ENCODE measurements at places on chromosomes 4 and X.

DNA sequence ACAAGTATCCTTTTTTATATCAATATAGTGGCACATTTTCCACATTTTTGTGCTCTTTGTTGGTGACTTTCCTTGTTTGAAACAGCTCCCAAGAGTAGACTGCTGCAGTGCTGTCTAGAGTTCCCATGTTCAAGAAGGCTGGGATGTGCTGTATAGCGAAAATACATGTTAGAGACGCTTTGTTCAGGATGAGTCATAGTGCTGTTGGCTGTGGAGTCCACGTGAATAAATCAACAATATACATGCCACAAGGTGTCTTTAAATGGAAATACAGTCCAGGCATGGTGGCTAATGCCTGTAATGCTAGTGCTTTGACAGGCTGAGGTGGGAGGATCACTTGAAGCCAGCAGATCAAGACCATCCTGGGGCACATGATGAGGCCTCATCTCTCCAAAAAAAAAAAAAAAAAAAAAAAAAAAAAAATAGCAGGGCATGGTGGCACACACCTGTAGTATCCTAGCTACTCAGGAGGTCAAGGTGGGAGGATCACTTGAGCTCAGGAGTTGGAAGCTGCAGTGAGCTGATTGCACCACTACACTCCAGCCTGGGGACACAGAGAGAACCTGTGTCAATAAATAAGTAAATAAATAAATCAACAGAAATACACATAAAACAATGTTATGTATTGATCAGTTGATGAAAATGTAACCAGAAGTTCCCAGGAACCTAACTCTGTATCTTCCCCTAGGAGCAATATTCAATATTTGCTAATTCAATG is 256.8 kb upstream of the STS start:
- no peak for DNase-seq

DNA sequence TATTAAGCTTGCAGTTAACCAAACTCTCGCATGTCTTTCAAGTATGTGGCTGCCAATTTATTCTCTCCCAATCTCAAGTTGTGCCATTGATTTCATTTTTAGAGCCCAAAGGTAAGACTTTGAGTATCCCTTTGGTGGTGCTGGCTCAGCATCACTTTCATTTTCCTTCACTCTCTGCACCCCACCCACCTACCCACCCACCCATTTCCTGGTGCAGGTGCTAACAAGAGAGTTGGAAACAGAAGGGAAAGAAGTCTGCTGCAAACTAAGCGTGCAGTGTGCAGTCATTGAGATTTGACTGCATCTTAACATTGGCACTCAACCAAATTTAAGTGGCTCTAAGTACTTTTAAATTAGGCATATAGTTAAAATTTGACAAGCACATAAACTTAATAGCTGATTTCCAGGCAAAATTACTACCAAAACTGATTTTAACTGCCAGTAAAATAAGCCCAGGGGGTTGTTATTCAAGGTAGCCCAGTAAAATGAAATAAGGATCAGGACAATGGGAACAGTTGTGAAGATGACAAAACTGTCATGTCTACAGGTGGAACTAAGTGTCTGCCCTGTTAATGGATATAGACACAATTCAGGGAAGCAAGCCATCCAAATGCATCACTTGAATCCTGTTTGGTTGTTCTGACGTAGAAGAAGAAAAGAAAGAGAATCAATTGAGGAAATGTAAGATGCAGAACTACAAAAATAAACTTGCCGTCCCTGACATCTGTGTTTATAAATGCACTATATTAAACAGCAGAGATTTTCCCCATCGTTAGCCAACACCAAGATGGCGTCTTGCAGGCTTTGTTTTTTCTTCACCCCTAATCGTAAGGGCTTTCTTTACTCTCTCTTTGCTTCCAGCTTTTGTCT is 184.2 kb downstream of the KDR start:
- DNase-seq = no peak

DNA sequence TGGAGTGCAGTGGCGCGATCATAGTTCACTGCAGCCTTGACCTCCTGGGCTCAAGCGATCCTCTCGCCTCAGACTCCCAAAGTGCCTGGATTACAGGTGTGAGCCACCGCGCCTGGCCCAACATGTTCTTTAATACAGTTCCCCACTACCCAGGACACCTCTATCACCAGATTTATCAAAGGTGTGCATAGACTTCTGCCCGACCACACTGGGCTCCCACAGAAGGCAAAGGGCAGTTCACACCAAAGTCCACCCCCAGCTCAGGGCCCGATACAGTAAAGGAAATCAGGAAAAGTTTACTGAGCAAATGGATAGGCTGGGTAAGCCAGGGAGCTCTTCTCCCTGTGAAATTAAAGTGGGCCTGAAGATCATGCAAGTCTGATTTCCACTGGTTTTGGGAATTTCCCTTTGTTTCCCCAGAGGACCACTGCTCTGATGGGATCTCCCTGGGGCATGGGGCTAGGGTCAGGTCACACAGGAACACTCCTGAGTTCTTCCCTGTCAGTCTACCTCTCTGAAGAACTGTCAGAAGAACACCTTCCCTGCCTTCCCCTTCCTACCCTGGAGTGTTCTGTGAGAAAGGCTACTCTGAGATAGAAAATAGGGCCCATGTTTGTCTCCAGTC is 17.7 kb upstream of the PIM2 start:
- no peak for DNase-seq

DNA sequence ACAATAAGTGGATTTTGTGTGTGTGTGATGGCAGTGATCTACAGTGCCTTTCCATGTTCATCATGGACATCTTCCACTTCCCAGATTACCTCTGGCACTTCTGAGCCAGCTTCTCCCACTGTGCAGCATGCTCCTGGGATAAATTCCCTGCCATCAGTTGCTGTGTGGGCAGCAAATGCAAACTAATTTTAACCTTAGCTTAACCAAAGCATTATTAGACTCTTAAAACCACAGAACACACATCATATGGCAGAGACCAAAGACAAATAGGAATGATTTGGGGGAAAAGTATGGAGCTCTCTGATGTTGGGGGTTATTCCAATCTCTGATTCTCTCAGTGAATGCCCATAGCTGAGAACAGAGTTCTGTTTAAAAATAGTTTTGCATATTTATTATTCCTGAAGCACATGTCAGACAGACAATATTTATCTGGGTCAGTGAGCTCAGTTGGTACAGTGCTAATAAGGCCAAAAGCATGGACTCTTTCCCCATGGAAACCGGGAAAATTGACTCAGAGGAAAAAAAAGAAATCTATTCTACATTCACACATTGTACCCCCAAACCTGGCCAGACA is 567.4 kb downstream of the IQCM start:
- no peak for DNase-seq

DNA sequence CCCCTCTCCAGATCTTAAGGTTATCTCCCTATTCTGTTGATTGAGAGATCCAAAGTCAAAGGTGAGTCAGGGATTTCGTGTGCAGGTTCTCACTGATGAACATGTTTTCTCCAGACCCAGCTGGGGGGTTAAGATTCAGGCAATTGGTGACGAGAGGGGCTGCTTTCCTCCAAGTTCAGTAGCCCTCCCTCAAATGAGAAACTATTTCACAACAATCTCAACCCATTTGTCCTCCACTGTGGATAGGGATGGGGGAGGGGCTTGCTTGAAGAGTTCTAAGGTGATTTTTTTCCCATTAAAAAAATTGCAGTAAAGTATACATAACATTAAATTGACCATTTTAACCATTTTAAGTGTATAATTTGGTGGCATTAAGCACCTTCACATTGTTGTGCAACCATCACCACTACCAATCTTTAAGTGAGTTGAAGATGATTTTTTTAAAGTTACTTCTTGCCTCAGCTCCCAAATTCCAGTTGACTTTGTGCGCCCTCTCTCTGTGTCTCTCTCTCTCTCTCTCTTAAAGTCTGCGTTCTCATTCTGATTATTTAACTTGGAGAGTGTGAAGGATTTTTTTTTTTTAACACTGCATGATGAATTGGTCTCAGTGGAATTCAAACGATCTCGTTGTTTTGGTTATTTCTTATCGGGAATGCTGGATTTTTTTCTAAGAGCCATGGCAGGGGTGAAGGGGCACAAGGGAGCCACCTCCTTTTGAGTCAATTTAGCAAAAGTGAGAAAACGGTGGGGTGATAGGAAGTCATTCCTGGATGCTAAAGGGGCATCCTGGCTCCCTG is 175.9 kb downstream of the SHROOM3 start:
- no peak for DNase-seq

DNA sequence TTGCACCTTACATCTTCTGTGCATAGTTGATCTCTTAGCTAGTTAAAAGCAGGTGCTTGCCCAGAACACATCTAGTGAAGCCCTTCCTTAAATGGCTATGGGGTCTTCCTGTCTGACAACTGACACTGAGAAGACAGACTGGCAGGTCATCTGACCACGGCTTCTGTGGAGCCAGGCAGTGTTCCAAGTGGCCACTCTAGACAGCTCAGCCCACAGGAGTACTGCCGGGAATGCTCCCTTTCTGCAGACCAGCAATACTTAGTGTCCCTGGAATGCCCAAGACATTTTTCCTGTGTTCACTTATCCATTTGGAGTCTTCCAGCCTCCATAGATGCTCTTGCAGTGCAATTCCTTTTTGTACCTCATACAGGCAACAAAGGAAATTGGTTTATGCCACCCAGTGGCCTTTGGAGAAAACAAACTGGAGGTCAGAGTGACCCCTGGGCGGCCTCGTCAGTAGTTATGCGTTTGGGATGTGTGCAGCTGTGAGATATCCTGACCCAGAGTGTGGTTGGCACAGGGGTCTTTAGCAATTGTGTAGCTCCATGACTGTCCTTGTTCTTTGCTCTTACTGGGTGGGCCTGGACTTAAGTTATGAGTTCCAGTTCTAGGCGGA is 335.5 kb downstream of the ARHGAP10 start:
- DNase-seq = no peak

- DNase-seq = no peak
Measured at GRCh38 chr4:6935965-6936364, 26.3 kb downstream of the TBC1D14 start.

DNA sequence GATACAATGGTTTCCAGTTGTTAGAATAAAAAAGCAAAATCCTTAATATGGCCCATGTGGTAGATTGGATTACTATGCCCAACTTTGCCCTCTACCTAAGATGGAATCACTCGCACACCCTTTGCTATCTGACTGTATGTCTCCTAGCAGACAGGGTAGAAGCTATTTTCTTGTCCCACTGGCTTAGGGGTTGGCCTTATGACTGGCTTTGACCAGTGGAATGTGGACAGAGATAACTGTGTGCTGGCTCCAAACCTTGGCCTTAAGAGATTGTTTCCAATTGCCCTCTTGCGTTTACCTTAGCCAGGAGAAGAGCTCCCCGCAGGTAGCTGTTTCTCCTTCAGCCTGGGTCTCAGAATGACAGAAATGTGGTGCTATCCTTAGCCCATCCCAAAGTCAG is 355.9 kb downstream of the BCOR start:
- no peak for DNase-seq

DNA sequence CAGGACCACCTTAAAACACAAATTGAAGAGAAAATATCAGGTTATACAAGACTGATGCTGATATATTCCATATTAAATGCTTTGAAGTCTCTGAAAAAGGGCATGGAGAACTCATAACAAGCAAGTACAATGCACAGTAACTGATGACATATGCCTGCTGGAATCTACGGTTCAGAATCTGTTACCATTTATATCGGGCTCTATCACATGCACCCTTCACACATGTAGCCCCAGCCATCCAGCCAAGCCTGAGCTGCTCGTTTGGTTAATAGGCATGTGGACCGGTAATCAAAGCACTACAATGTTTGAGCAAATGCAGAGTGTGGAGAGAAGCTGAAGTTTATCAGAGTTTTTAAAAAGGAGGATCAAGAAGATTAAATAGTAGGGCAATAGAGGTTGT is 11.8 kb downstream of the COMMD8 start:
- no peak for DNase-seq

- no peak for DNase-seq
Measured at GRCh38 chr4:113404167-113404571, 354.7 kb downstream of the ANK2 start.

DNA sequence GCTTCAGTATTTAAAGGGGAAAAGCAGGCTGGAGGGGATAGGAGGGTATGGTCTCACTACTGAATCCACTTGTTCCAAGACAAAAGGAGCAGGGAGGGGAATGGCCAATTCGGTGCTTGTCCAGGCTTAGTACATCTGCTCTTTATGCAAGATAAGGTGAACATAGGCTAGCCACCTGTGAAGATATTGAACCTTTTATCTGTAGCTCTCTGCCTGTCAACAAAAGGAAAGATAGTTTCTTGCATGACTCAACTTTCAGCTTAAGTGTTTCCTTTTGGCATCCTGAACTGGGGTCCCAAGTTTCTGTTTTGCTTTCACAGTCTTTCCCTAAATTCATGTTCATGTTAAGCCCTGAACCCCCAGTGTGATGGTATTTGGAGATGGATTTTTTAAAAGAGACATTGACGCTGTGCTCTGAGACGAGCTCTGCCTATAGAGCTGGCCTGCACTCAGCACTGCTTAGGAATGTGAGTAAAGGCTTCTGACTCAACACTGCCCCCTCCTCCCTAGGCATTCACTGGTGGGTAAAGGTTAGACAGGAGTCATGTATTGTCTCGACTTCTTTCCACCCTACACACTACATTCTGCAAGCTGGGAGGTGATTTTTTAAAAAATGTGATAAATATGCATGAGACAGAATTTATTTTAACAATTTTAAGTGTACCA is 28.2 kb downstream of the FAM149A start:
- DNase-seq = peak; percentile 66

DNA sequence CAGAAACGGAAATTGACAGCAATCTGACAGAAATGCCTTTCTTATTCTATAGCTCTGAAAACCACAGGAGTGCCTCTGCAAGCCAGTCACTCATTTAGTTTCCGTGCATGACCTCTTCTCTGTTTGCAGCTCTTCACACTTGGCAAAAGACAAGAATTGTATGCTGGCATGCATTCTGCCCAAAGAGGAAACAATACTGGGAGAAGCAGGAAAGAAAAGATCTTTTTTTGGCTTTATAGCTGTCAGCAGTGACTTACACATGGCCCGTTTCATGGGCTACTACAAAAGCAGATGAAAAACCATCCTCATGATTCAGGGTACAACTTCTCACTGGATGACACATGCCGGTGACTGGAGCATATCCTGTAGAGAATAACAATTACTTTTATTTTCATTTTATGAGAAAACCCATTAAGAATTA is 249.4 kb downstream of the ADAMTS3 start:
- DNase-seq = no peak

- DNase-seq = no peak
Measured at GRCh38 chr4:66246643-66247042, 576.4 kb upstream of the EPHA5 start.

- DNase-seq = no peak
Measured at GRCh38 chr4:149187726-149188125, 627.9 kb downstream of the IQCM start.

DNA sequence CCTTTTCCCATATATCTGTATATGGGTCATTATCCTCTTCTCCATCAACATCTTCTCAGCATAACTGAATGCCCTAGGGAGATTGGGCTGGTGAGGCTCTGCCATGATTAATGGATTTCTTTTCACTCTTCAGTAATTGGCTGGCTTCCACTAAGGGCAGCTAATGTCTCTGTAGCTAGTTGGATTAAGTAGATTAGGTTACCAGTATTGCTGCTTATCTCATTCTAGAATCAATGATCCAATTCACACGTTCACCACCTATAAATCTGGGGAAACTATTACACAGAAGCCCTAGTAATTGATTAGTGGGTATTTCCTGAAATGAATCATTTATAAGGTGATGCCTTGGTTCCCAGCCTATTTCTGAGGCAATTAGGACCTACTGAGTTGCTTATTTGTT is 94.8 kb downstream of the KDR start:
- no peak for DNase-seq

All from H9 (cell line).